C1 segment of cervical spinal cord (tissue), 14 donors: ENCODE measurements at places on chromosomes 7 and 10.

DNA sequence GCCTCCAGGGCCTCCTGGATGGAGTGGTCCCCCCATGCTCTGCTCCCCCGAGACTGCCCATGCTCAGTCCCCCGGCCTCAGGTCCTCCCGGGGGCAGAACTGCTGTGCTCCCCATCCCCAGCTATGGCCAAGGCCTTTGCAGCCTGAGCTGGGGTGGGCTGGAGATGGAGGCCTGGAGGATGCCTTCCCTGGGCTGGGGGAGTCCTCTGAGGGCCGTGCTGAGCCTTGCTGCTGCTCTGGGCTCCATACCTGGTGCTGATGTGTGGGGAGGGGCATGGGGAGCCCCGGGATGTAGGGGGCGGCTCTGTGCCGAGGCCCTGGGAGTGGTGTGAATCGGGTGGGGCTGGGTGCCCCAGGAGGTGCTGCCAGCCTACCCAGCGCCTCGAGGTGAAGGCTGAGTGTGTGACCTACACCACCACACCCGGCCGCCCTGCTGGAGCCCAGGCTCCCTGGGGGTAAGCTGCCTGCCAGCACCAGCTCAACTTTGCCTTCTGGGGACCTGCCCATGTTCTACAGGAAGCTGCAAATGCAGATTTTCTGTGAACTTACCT lies 109.5 kb downstream of the UNCX start:
- no peak for DNase-seq

GRCh38 chr10:85642421-85643170 lies 724.0 kb downstream of the GRID1 start:
- DNase-seq, result no peak

DNA sequence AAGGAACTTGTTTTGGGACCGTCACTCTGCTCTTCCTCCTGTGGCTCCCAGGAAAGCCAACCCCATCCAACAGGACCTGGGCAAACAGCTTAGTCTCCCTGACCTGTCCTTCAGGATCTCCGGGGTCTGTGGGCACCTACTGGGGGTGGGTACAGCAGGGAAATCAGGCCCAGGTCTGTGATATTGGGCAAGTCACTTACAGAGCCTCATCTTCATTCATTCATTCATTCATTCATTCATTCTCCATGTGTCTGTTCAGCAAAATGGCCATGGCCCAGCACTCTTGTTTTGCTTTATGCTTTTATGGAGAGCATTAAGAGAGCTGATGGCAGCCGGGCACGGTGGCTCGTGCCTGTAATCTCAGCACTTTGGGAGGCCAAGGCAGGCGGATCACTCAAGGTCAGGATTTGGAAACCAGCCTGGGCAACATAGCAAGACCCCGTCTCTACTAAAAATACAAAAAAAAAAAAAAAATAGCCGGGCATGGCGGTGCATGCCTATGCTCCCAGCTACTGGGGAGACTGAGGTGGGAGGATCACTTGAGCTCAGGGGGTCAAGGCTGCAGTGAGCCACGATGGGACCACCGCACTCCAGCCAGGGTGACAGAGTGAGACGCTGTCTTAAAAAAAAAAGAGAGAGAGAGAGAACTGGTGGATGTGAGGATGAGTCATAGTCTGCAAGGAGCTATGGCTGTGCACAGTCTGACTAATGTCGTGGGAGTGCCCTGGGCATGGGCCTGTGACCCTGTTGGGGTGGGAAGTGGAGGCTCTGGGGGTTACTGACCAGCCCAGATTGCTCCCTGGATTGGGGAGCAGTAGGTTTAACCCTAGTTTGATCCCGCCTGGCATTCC lies 54.3 kb downstream of the CLIP2 start:
- no peak for DNase-seq

- no peak for DNase-seq
Observed at GRCh38 chr10:42548254-42548653, 90.1 kb downstream of the ZNF33B start.

GRCh38 chr7:137283153-137283552 lies 60.4 kb downstream of the PTN start:
- no peak for DNase-seq

- no peak for DNase-seq
Observed at GRCh38 chr7:116018731-116019130, 11.8 kb downstream of the TFEC start.

GRCh38 chr10:67666416-67667034 lies 29.5 kb downstream of the CTNNA3 start:
- no peak for DNase-seq

DNA sequence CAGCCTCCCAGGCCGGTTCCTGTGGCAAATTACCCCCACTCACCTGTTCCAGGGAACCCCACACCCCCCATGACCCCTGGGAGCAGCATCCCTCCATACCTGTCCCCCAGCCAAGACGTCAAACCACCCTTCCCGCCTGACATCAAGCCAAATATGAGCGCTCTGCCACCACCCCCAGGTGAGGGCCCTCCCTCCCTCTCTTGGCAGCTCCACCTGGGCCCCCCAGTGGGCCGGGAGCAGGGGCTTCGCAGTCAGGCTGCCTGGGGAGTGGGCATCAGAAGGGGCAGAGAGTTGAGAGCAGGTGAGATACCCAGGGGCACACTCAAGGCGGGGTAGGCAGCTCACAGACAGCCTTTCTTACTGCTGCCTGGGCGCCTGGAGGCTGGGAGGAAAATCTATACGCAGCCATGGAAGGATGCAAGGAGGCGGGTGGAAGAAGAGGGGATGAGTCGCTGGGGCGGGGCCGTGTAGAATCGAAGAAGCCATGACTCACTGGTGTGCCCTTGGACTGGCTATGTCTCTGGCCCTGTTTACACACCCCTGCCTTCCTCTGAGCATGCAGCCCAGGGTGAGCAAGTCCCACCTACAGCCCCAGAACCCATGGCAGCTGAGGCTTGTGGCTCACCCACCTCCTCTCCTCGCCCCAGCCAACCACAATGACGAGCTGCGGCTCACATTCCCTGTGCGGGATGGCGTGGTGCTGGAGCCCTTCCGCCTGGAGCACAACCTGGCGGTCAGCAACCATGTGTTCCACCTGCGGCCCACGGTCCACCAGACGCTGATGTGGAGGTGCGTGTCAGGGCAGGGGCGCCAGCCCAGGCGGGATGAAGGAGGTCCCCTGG lies 48.6 kb upstream of the PPIF start:
- no peak for DNase-seq

GRCh38 chr7:39937366-39938153 lies 12.5 kb upstream of the CDK13 start:
- DNase-seq, result no peak

GRCh38 chr7:81427461-81427860 lies 342.4 kb downstream of the HGF start:
- DNase-seq, result no peak

GRCh38 chr10:7551289-7551688 lies 115.5 kb downstream of the ITIH5 start:
- DNase-seq, result no peak

DNA sequence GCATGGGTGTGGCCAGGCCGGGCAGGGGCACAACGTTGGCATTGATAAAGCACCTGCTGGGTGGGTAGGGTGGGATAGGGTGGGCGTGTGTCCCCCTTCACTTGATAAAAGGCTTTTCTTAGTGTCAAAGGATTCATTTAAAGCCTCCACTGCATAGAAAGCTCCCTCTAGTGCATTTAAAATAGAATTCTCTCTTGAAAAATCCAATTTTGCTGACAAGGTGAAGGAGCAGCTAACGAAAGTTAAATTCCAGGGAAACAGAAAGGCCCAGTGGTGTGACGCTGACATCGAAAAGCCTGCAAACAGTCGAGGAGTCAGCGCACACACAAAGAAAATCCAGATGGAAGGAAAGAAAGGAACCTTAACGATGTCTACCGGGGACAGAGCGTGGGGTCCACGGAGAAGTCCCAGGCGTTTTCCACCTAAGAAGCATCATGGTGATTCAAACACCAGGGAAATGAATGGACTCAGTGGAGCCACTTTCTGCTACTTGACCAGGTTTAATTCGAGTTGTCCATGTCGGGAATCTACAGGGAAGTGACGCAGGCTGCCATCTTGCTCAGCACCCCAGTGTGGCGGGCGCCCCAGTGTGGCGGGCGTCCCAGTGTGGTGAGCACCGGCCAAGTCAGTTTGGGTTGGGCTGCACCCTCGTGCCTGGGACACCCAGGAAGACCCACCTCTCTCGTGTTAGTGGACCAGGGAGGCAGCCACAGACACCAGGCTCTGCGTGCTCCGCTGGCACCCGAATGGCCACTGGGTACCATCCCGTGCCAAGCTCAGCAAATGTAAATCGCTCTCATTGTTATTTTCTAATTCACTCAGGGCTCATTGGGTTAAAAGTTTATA lies 217.8 kb downstream of the DNAJB6 start:
- no peak for DNase-seq

- DNase-seq, result no peak
Observed at GRCh38 chr7:72069263-72069662, 342.9 kb downstream of the CALN1 start.

GRCh38 chr7:118140468-118140867 lies 43.5 kb upstream of the LSM8 start:
- DNase-seq, result no peak
